ENCODE measurements at places on chromosomes 1 and 21.

- DNase-seq, result no peak
Measured at GRCh38 chr1:94709891-94710581, 110.1 kb upstream of the SLC44A3 start.

DNA sequence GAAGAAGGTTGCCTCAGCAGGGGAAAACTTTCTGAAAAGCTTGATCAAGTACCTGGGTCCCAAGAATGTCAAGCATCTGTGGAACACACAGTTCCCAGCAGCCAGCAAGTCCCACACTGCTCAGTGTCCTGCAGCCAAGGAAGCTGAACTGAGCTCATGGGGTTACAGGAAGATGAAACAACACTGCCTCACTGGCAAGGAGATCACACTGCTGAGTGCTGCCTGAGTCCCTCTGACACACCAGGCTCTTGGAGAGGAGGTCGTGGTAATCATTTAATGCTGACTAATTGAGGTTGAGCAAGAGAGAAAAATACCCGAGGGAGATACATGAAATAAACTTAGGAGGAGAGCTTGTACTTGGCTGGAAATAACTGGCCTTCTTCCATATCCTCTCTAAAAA is 75.2 kb downstream of the MPZL1 start:
- no peak for DNase-seq

- DNase-seq, result no peak
Measured at GRCh38 chr1:227561241-227561907, 2.0 kb upstream of the ZNF678 start.

DNA sequence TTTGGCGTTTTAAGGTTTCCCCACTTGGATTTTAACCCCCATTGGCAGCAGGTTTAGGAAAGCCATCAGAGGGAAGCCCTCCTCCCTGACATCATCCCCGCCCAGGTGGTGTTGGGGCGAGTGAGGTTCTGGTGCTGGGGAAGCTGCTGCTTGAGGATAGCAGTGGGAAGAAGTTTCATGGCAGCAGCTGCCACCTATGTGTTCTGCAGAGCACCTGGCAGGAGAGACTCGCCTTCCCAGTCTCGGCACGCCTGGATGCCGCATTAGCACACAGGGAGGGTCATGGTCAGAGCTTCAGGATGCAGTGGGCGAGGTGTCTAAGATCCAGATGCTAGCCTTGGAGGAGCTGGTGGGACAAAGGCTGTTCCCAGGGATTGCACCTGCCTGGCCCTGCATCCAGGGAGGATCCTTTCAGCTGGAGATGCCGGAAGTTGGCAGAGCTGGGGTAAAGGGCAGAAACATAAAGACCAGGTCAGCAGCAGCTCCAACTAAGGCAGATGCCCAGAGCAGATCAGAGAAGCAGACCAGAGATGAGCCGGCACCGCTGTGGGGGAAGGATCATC is 33.9 kb downstream of the ABCG1 start:
- no peak for DNase-seq

GRCh38 chr21:14763695-14764064 is 217.6 kb upstream of the SAMSN1 start:
- no peak for DNase-seq

DNA sequence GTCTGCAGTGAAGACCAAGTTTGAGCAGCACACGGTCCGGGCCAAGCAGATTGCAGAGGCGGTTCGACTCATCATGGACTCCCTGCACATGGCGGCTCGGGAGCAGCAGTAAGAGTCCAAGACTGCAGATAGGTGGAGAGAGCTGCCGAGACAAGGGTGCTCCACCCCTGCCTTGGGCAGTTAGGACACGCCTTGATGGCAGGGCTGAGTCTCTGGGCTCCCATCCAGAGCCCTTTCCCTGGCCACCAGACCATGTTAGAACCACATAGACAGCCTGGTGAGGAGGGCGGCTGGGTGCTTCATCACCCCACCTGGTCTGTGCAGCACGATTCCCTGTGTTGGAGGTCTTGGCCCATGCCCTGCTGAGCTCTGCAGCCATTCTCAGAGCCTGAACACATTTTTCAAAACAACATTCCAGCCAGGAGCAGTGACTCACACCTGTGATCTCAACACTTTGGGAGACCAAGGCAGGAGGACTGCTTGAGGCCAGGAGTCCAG is 17.3 kb upstream of the MIIP start:
- no peak for DNase-seq

DNA sequence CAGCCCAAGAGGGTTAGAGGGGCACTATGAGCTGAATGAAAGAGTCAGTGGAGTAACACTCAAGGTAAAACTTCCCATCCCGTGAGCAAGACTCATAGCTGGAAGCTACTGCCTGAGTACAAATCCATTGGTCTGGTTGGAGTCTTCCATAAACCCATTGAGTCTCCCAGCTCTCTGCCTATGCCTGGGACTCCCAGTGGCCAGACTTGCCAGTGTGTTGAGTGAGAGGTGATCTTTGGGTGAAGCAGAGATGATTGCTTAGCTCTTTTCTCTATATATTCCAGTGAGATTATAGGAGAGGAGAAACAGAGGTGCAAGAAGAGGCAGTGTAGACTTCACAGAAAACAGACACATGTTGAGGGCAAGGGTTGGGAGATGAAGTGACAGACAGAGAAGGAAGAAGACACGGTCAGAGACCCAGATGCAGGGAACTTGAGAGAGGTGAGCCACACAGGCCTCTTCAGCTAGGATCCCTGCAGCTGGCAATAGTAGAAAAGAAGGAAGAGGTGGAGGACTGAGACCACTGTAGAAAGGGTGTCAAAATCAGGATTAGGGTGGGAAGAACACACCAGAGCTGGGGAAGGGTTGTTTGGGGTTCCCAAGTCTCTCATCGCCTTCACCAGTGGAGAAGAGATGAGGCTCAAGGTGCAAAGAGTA is 3.7 kb downstream of the FOXD2 start:
- DNase-seq, result no peak

- DNase-seq, result no peak
Measured at GRCh38 chr1:26014179-26014578, 7.4 kb upstream of the EXTL1 start.

DNA sequence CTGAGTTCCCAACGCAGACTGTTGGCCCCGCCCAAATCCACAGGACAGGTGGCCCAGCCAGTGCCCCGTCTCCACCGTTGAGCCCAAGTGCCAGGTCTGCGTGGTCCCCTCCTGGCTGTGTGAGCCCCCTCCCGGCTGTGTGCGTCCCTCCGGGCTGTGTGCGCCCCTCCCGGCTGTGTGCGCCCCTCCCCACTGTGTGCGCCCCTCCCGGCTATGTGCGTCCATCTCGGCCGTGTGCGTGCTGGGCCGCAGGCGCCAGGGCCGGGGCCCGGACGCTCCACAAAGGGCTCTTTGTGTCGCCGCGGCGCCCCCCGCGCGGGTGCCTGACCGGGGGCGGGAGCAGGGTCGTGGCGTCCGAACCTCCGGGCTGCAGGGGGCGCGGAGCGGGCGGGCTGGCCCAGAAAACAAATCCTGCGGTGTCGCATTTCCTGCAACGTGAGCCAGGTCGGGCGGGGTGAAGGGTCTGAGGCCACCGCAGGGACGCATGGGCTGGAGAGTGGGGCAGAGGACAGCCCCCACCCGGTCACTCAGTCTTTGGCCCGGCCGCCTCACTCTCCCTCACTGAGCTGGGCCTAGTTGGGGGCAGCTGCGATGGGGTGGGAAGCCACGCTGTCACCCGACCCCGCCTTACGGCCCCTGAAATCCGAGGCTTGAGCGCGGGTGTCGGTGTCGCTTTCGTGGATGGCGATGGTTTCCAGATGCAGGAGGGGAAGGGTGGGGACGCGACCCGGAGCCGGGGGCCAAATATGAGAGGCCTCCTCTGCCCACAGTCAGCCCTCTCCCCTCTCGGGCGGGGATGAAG is 18.8 kb downstream of the TNFRSF25 start:
- DNase-seq, result no peak

DNA sequence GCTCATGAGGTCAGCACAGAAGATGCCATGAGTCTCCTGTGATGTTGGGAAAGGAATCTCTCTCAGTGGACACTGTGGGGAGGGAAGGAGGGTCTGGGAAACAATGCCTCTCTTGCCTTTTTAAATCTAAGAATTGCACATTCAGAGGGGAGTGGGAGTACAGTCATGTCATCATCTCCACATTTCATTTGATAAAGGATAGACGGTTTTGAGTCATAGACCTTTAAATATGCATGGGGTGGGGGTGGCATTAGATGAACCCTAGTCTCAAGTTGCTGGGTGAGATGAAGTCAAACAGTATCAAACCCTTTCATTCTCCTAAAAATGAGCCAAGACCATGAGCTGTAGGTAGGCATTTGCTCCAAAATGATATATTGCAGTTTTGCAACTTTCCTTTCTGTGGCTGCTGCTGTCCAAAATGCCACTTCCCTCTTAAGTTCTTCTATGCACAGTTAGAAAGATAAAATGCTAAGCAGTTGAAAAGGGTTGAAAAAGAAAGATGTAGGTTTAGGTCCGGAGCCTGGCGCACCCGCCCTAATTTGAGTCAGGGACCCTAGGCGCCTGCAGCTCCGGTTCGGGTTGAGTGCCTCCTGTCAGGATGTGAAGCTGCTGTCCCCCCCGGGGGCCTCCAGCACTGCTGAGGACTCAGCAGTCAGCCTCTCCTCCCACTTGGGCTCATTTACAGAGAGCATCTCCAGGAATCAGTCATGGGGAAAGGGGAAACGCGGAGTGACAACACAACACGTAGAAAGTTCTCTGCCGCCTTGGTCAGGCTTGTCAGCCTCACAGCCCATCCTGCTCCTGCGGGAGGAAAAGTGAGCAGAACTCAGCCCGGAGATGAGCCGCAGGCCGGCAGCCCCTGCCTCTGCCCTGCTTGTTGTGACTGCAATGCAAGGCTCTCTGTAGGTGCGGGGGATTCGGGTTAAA is 479.3 kb upstream of the RUNX1 start:
- DNase-seq, result peak; percentile 53

DNA sequence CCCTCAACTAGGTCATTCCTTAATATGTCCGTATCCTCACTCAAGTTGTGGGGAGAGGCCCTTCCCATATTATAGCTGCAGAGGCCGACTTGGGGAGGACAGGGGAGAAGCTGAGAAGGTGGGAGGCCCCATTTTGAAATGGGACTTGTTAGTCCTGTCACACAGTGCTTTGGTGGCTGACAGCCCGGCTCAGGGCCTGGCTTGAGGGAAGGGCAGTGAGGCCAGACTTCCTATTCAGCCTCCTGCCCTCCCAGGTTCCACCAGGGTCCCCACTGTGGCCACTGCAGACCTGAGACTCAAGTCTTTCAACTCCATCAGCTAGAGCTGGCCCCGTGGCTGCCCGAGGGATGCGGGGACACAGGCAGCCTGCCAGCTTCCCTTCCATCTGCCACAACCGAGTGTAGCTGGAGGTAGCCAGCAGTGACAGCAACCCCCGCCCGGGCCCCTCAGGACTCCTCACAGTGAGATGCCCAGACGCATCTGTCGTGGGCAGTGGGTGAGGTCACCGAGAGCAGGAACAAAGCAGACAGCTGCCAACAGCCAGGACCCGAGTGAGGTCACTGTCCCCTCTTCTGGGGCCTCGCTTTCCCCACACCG is 36.9 kb downstream of the SIM2 start:
- DNase-seq, result no peak

DNA sequence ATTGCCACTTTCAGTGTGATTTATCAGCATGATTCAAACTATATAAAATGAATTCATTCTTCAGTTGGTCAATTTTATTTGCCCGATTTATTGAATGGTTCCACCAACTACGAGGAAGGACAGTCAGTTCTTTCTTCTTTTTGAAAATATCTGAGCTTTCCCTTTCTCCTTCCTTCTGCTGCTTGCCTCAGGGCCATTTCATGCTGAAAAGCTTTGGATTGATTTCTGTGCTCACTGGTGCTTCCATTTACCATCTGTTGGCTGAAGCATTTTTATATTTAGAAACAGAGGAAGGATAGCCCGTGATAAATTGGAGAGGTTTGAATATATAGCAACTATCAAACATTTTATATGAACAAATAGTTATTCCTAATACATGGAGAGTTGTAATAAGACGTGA is 68.9 kb upstream of the ADAMTS5 start:
- DNase-seq, result no peak

- no peak for DNase-seq
Measured at GRCh38 chr1:236336084-236336483, 54.3 kb upstream of the ERO1B start.
